ENCODE measurements at places on chromosomes 7 and 10. TPM values are rescaled to one million over a fixed set of nuclear protein-coding genes. Genes with fewer than 3 reads are reported as not detected.

DNA sequence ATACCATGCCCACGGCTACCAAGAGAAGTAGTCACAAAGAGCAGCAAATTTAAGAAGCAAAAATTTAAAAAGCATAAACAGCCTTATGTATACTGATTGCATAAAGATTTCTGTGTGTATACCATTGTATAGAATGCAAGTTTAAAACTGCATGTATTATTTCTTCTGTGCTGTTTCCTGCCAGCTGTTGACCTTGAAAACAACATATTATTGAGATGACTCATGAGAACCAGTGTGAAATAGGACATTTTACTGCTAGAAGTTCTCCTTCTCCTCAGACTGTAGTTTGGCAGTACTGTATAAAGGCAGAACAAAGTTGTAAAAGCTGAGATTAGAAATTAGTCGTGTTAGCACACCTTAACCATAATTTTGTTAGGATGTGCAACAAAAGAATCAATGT, 42.3 kb upstream of the SGCE start:
- ATAC-seq = peak; percentile 42

The TAS2R4 gene
- total RNA-seq = 0.56 TPM

GRCh38 chr7:26480156-26480555, 188.5 kb downstream of the SNX10 start:
- ATAC-seq = no peak

The ENO4 gene
- total RNA-seq = not detected

GRCh38 chr10:26647602-26648244, 49.8 kb upstream of the PDSS1 start:
- ATAC-seq = no peak

GRCh38 chr7:44087911-44088838, 5.8 kb upstream of the POLM start:
- ATAC-seq = peak; percentile 8

The COBL gene
- 10.4 TPM for total RNA-seq

The TUBB8 gene
- not detected for total RNA-seq

DNA sequence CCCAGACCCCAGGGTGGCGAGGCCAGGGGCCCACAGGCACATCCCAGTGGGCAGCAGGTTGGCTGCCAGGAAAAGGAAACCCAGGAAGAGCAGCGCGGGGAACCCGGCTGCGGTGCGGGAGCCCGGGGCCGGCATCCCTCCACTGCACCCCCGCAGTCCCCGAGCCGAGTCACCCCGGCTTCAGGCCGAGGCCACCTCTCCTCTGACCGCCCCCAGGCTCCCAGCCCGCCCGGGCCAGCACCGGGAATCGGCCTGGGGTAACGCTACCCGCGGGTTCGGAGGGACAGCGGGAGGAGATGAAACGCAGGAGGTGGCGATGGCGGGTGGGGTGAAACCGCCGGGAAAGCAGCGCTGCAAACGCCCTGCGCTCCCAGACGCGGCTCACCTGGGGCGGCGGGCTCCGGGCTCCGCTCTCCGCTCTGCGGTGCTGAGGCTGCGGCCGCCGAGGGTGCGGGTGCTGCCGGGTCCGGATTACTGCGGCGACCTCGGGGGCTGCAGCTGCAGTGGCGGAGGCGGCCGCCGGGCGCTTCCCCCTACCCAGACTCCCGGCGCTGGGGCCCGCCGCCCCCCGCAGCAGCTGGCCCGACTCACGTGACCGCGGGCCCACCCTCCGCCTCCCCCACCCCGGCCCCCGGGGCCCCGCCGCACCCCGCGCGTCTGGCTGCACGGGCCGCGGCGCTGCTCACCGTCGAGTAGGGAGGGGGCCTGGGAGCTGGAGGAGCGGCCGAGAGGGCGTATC, at the start of gene SCRN1:
Gene SCRN1, minus strand, starts transcription at position 545 of the 739 bp plus-strand sequence. CDS start 20,734 bp downstream, outside the sequence.
- peak; percentile 71 for ATAC-seq

The DNAH11 gene
- 1.1 TPM for total RNA-seq

DNA sequence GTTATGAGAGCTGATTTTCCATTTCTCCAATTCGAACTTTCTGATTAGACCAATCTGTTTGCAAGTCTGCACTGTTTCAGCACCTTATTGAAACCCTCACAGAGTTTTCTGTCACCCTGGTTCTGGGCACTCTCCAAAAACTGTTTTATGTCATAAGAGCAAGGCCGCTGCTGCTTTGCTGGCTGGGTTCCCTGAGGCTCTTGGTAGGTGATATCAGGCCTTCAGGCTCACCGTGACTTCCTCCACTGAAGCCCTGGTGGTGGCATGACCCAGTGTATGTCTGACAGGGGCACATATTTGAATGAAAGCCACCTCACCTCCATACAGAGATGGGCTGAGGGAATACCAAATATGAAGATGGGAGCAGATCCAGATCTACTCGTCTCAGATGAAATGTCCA, 8.3 kb downstream of the RABGEF1 start:
- no peak for ATAC-seq

The RUFY2 gene
- total RNA-seq = 12.2 TPM

- ATAC-seq = peak; percentile 79
Observed at GRCh38 chr7:36128448-36129047, 24.5 kb upstream of the EEPD1 start.

GRCh38 chr7:882336-883035, 6.1 kb downstream of the GET4 start:
- no peak for ATAC-seq

The TCERG1L gene
- total RNA-seq = 0.88 TPM

The CCDC3 gene
- total RNA-seq = 4.3 TPM
